ENCODE measurements at places on chromosomes 1 and 21. TPM values are rescaled to one million over a fixed set of nuclear protein-coding genes. Genes with fewer than 3 reads are reported as not detected.

The PPFIA4 gene
- total RNA-seq, result 21.3 TPM

DNA sequence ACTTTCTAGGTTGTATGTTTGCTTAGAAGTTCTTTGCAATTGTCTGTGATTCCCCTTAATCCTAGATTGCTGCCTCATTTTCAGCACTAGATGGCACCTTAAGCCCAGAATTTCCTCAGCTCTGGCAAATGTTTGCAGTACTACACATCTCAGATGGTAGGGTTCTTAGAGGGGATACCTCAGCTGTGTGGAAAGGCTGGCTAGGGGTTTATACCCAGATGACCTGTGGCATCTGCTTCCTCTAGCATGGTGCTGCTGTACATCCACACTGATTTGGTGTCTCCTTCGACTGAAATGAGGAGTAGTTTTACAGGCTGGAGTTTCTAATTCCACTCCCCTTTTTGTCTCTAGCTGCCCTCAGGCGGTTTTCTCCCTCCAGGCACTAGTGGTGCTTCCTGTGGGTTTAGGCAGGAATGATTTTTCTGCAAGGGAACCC, 23.5 kb downstream of the ASB17 start:
- DNase-seq, result no peak

- no peak for DNase-seq
Measured at GRCh38 chr1:44101328-44101727, 17.3 kb upstream of the KLF17 start.

DNA sequence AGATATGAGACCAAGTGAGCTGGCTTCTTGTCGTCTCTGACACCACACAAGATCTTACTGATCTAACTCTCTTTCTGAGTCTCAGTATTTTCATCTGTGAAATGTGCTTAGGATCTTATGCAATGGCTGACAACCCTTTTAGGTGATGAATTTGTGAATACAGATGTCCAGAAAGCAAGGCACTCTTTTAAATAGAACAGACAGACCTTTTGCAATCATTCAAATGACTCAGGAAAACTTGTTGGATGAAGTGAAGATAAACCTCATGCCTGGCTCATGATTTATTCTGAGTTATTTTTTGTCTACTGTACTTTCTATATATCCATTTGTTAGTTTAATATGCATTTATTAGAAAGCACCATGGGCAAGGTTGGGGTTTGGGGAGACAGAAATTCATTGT, 411.3 kb downstream of the PTPRU start:
- no peak for DNase-seq

GRCh38 chr21:29499734-29500343, 201.1 kb downstream of the BACH1 start:
- no peak for DNase-seq

DNA sequence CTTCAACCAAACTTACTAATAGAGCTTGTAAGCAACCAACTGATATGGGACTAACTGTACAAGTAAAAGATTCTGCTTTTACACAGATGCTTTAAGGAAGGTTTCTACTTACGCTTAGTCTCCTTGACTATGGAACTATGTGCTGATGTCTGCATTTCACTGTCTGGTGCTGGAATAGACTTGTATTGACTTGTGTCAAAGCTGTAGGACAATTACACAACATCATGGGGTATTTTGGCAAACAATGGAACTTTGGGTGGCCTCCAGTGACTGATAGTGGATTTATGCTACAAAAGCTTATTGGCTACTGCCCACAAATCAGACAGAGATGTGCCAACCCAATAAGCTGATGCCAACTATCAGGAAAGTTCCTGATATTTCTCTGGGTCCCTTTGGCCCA, 10.6 kb downstream of the CBR1 start:
- DNase-seq, result no peak

Data from activated naive CD8-positive, alpha-beta T cell treated with anti-CD3 and anti-CD28 coated beads for 36 hours (primary cell).